ENCODE measurements at places on chromosomes 6 and 20. TPM values are rescaled to one million over a fixed set of nuclear protein-coding genes. Genes with fewer than 3 reads are reported as not detected.

- H3K36me3 ChIP-seq, result no peaks in the 10 kb centered on the region
- no peak overlapping the region for H3K4me3 ChIP-seq
- H3K27ac ChIP-seq, result no peak overlapping the region
- no peak for DNase-seq
- H3K27me3 ChIP-seq, result no peaks in the 10 kb centered on the region
Measured at GRCh38 chr20:5395932-5396727, 79.4 kb upstream of the PROKR2 start.

DNA sequence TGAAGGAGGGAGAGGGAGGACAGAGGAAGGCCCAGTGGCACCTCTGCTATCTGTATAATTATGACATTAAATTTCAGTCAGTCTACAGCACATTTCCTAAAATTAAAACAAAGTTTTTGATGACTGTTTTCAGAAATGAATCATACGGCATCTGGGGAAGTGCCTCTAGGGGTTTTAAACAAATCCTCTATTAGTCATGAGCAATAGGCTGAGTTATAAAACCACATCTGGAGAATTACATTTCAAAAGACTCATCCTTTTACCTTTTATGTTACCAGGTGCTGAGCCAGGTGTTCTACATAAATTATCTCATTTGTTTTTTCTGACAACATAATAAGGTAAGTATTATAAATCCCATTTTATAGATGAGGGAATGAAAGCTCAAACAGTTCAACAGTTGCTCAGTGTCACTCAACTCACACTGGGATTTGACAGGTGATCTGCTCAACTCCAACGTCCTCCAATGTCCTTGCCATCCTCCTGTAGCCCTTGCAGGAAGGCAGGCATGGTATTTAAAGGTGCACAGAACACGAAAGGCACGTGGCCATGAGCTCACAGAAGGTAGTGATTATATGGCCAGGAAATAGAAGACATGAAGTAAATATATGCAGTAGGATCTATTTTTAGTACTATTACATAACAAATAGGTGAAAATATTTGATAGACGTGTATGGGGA, 184.2 kb upstream of the MAN1A1 start:
- H3K4me3 ChIP-seq, result no peak overlapping the region
- DNase-seq, result no peak
- H3K27me3 ChIP-seq, result no peaks in the 10 kb centered on the region
- H3K27ac ChIP-seq, result no peak overlapping the region
- H3K4me1 ChIP-seq, result peaks cover 3% of the 10 kb centered on the region
- no peaks in the 10 kb centered on the region for H3K36me3 ChIP-seq

DNA sequence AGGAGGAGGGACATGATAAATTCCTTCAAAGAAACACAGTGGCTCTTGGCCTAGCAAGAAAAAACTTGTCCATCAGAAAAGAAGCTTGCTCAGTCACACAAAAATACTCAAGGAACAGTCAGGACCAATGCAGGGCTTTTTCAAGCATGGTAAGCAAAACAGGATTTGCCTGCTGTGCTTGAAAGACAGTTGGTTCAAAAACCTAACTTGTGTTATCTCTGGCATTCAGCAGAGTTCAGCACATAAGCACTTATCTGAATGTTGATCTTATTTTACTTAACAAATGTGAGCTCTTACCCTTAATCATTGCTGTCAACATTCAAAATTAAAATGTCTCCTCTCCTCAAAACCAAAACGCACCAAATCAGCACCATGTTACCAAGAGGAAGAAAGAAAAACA, 38.3 kb downstream of the ATG5 start:
- H3K36me3 ChIP-seq, result no peaks in the 10 kb centered on the region
- H3K27ac ChIP-seq, result no peak overlapping the region
- DNase-seq, result no peak
- H3K4me1 ChIP-seq, result no peaks in the 10 kb centered on the region

DNA sequence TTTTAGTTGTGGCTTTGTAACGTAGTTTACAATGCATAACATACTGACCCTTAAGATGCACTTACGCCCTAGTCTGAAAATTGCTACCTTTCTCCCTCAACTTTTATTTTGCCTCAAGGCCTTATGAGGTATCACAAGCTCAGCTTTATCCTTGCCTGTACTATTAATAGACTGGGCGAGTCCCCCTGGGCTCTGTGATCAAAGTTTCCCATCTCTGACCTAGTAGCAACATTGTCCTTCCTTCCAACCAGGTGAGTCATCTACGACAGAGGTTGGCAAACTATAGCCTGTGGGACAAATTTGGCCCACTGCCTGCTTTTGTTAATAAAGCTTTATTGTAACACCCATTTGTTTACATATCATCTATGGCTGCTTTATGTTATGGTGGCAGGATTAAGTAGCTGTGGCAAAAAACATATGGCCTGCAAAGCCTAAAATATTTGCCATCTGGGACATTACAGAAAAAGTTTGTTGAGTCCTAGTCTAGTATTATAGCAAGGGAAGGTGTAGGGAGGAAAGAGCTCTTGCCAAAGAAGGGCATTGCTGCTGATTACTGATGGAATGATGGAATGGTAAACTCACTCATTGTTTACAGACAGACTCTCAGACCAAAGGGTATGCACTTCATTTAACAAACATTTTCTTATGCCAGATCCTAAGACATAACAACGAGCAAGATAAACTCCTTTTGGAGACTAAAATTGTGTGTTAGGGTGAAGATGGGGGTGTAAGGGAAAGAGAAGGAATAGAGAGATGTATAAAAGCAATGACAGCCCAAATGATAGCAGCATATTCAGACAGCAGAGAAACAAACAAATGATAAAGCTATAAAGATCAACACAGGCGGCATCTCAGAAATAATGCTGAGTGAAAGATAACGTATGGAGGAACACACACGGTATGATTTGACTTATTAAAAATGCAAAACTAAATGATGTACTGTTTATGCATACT, 74.2 kb downstream of the SLC22A23 start:
- H3K4me1 ChIP-seq, result peaks cover 3% of the 10 kb centered on the region
- peak overlapping the region; percentile 92 for H3K27ac ChIP-seq
- no peak for DNase-seq
- H3K27me3 ChIP-seq, result no peaks in the 10 kb centered on the region
- H3K36me3 ChIP-seq, result no peaks in the 10 kb centered on the region

GRCh38 chr6:111250791-111251354, 163.6 kb downstream of the SLC16A10 start:
- no peaks in the 10 kb centered on the region for H3K4me1 ChIP-seq
- H3K27ac ChIP-seq, result no peak overlapping the region
- no peaks in the 10 kb centered on the region for H3K36me3 ChIP-seq

GRCh38 chr6:150592377-150592995, 7.2 kb upstream of the PLEKHG1 start:
- H3K4me1 ChIP-seq, result no peaks in the 10 kb centered on the region
- H3K27me3 ChIP-seq, result no peaks in the 10 kb centered on the region
- H3K4me3 ChIP-seq, result no peak overlapping the region

DNA sequence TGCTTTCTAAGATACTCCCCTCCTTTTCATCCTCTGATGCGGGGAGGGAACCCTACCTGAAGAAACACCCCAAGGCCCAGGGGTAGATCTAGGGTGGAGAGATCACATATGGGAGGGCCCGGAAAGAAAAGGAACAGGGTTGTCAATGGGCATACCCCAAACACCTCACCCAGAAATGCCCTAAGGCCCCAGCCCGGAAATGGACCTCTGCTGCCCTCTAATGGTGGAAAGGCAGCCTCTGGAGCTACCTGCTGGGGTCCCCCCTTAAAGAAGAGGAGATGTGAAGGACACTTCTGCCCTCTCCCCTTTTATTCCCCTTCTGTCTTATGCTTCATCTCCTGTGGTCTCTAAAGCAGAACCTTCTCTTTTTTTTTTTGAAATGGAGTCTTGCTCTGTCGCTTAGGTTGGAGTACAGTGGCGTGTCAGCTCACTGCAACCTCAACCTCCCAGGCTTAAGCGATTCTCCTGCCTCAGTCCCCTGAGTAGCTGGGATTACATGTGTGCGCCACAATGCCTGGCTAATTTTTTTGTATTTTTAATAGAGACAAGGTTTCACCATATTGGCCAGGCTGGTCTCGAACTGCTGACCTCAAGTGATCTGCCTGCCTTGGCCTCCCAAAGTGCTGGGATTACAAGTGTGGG, 458 bp upstream of the ARMC12 start:
- H3K4me1 ChIP-seq, result peaks cover 42% of the 10 kb centered on the region
- no peaks in the 10 kb centered on the region for H3K27me3 ChIP-seq
- no peak overlapping the region for H3K4me3 ChIP-seq
- DNase-seq, result peak; percentile 86

DNA sequence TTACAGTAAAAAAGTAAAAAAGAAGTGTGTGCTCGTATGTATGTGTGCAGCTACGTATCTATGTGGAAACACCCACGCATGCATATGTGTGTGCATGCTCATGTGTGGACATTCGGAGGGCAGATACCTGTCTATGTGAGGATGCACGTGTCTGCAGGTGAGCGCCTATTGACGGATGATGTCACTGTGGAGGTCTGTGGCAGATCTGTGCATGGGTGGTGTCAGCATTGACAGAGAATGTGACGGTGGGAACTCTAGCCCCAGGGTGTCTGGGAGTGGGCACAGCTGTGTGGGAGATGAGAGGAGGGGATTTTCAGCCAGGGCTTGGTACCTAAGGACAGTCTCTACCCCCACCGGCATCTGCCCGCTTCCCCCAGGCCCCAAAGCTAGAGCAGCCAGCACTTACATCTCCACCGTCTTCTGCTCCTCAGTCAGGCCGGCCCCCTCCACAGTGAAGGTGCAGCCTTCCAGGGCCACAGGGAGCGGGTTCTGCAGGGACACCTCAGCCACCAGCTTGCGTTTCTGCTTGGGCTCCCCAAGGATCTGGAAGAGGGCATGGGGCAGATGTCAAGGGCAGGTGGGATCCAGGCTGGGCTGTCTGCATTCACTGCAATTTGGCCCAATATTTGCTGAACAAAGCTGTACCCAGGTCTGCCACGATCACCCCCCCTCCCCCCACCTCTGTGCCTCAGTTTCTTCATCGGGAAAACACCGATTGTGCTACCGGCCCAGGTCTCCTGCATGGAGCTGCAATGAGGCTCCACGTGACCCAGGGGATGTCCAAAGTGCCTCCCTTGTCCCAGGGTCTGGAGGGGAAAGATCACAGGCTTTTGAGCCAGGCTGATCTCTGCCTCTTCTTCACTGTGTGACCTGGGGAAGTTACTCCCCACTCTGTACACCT, 34.1 kb downstream of the TGM2 start:
- no peaks in the 10 kb centered on the region for H3K4me1 ChIP-seq
- H3K4me3 ChIP-seq, result no peak overlapping the region
- H3K27ac ChIP-seq, result no peak overlapping the region

GRCh38 chr6:116352515-116353471, 18.0 kb upstream of the DSE start:
- H3K4me1 ChIP-seq, result no peaks in the 10 kb centered on the region
- H3K27me3 ChIP-seq, result no peaks in the 10 kb centered on the region
- peak overlapping the region; percentile 83 for H3K27ac ChIP-seq
- DNase-seq, result peak; percentile 30
- no peak overlapping the region for H3K4me3 ChIP-seq
- no peaks in the 10 kb centered on the region for H3K36me3 ChIP-seq

SLC32A1 gene
- not detected for total RNA-seq

DOK5 gene
- 11.3 TPM for total RNA-seq

POU5F1 gene
- not detected for total RNA-seq

Data from tibial nerve (tissue), 4 donors.